ENCODE measurements at places on chromosomes 13 and 19. TPM values are rescaled to one million over a fixed set of nuclear protein-coding genes. Genes with fewer than 3 reads are reported as not detected.

ZNF724 gene
- total RNA-seq, result 1.9 TPM

TRIM13 gene
- 16.7 TPM for total RNA-seq

LGALS7 gene
- not detected for total RNA-seq

PLEKHG2 gene
- 21.7 TPM for total RNA-seq

CBY2 gene
- not detected for total RNA-seq

All from cardiac ventricle fibroblast (primary cell).